ENCODE measurements at places on chromosomes 1 and 21.

- no peak for DNase-seq
Observed at GRCh38 chr21:16578912-16579311, 849.1 kb downstream of the USP25 start.

DNA sequence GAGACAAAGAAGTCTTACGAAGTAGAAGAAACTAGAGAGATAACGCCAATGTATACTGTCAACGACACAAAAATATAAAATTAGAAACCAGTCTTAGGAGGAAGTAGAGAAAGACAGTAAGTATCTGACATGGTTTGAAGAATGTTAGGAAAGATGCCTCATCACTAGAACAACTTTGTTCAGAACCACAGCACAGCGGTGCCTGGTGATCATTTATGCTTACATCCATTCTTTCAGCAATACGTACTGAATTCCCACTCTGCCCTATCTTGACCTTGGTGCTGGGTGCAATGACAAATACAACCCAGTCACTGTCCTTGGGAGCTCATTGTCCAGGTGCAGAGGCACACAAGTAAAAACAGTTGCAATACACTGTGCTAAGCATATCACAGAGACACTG is 104.4 kb downstream of the TM2D1 start:
- DNase-seq = no peak

DNA sequence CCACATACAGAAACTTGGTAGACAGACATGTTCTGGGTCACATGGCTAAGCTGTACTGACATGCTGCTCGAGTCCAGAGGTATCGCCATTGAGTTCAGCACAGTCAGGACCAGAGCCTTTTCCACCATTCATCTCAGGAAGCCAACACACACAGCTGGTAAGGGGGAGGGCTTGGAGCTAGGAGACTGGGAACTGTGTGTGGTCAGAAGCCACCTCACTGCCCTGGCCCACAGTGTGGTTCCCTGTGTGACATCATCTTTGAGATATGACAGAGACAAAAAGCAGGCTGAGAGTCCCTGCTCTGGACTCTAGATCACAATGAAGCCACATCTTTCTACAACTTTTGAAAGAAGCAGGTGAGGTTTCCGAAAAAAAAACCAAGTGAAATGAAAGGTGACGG is 107.2 kb downstream of the SIM2 start:
- no peak for DNase-seq

GRCh38 chr1:228289996-228290881 is 82.4 kb downstream of the OBSCN start:
- no peak for DNase-seq

DNA sequence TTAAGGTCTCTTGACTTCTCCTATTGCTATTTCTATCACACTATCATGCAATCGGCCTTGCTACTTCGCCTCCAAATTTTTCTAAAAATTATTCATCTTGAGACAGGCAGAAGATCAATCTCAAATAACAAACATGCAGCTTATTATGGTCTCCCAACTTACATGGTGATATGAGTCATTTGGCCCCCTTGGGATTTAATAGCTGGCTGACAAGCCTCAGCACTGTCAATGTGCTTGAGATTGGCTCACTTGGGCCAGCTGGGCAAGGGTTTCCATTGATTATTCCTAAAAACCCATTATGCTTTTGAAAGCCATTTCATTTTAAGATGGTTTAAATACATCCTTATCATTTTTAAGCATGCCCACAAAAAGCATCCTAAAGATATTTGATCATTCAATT is 224.5 kb upstream of the NFIA start:
- no peak for DNase-seq

DNA sequence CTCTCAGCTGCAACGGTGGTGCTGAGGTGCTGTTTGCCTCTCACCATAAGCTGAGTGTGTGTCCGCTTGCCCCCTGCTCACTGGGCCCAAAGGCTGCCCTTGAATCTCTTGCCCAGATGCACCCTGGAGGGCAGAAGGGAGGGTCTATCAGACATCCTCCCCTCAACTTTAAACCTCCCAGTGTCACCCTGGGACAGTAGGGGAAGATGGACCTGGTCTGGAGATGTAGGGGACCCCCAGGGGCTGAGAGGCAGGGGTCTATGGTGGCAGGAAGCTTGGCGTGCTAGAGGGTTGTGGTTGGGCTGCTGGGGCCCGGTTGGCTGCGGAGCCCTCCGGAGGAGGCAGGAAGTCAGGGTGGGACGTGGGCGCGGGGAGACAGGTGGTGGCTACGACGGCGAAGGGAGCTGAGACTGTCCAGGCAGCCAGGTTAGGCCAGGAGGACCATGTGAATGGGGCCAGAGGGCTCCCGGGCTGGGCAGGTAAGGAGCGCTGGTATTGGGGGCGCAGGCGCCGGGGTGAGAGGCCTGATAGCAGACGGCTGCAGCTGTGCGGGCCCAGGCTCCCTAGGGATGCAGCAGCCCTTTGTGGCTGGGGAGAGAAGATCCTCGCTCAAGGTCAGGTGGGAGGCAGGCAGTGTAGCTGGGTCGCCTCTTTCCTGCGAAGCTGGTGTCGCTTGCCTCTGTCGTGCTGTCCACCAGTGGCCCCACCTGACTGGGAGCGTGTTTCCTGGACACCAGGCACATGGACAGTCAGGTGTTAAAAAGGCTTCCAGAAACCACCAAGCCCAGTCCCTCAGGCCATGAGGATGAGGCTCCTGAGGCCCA is at the start of gene LCK:
Gene LCK (plus strand): TSS at position 373 of the 824 bp plus-strand sequence. CDS start 23,065 bp downstream, outside the sequence.
- DNase-seq = no peak

DNA sequence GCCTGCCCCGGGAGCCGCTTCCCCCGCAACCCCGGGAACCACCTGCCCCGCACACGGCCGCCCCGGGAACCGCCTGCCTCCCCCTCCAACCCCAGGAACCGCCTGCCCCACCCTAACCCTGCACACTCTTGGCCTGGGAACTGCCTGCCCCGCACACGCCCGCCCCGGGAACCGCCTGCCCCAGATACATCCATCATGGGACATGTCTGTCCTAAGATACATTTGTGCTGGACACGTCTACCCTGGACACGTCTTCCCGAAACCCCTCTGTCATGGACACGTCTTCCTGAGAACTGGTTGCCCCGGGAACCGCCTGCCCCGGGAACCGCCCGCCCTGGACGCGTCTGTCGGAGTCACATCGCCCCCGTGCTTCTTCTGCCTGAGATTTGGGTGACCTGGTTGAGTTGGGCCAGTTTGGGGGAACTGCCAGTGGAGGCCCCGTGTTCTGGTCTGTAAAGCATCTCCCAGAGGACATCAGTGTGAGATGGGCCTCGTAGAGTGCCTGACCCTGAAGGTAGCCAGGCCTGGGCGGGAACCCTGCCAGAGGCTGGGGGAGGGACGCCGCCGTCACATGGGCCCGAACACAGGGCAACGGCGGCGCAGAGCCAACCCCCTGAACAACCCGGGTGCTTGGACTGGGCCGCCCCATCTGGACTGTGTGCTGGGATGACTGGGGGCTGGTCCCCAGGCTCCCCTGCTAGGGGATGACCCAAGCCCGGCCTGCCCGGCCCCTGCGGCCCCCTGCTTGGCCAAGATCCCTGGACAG is 3.6 kb downstream of the PERM1 start:
- DNase-seq = no peak
